ENCODE measurements at places on chromosomes 2 and 18. TPM values are rescaled to one million over a fixed set of nuclear protein-coding genes. Genes with fewer than 3 reads are reported as not detected.

Gene ZAP70
- 0.74 TPM for total RNA-seq

Gene GCG
- total RNA-seq: not detected

Gene SEC11C
- 11.3 TPM for total RNA-seq

DNA sequence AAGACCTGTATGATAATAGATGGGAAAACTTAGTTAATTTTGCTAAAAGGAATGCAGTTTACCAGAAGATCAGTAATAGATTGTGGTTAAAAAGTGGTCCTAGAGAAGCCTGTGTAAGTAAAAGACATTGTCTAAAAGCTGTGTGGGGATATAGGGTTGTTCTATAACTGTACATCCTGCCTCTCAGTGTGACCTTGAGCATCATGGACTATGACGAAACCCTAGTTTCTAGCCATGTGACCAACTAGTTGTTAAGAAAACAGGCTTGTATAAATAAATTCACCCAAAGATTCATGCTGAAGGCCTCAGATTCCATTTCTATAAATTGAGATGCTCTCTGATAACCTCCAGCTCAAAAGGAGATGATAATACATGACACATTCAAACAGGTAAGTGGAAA, 160.7 kb downstream of the IKZF2 start:
- no peaks in the 10 kb centered on the region for H3K36me3 ChIP-seq
- no peaks in the 10 kb centered on the region for H3K27me3 ChIP-seq
- H3K4me1 ChIP-seq: no peaks in the 10 kb centered on the region
- no peak overlapping the region for H3K4me3 ChIP-seq

DNA sequence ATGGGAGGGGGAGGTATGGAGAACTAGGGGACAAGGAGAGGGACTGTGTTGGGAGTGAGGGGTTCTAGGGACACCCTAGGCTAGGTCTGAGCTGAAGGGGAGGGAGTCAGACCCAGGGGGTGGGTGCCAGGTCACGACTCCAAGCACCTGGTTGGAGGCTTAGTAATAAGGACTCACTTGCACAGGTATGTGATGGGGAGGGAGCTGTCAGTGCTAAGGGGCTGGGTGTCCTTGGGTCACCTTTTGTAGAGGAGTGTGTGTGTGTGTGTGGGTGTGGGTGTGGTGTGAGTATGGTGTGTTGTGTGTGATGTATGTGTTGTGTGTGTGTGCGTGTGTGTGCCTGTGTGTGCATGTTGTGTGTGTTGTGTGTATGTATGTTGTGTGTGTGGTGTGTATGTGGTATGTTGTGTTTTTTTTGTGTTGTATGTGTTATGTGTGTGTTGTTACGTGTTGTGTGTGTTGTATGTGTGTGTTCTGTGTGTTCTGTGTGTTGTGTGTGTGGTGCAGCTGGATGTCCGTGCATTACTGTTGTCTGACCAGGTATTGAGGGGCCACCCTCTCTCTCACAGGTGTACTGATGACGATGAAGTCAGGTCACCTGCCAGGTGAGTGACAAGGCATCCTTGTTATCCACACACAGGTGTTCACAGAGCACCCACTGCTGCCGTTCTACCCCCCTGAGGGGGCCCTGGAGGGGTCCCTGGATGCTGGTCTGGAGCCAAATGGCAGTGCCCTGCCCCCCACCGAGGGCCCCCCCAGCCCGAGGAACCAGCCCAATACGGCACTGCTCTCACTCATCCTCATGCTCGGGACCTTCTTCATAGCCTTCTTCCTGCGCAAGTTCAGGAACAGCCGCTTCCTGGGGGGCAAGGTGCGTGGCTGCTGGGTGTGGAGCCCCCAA, 9.8 kb downstream of the SLC4A3 start:
- DNase-seq: no peak
- no peak overlapping the region for H3K27ac ChIP-seq
- H3K4me1 ChIP-seq: no peaks in the 10 kb centered on the region
- H3K27me3 ChIP-seq: no peaks in the 10 kb centered on the region
- H3K36me3 ChIP-seq: no peaks in the 10 kb centered on the region

- no peak overlapping the region for H3K4me3 ChIP-seq
- DNase-seq: no peak
- H3K36me3 ChIP-seq: no peaks in the 10 kb centered on the region
- no peaks in the 10 kb centered on the region for H3K27me3 ChIP-seq
- peaks cover 42% of the 10 kb centered on the region for H3K4me1 ChIP-seq
These were observed 15.3 kb downstream of the GAREM1 start for GRCh38 chr18:32455361-32455760.

All from psoas muscle (tissue), 8 donors.